ENCODE measurements at places on chromosomes 12 and 14.

- peaks cover 36% of the 10 kb centered on the region for H3K4me1 ChIP-seq
- no peak overlapping the region for H3K4me3 ChIP-seq
- H3K27me3 ChIP-seq = no peaks in the 10 kb centered on the region
- H3K36me3 ChIP-seq = no peaks in the 10 kb centered on the region
- peak; percentile 89 for DNase-seq
Measured at GRCh38 chr14:35341751-35342488, 49.7 kb downstream of the PSMA6 start.

DNA sequence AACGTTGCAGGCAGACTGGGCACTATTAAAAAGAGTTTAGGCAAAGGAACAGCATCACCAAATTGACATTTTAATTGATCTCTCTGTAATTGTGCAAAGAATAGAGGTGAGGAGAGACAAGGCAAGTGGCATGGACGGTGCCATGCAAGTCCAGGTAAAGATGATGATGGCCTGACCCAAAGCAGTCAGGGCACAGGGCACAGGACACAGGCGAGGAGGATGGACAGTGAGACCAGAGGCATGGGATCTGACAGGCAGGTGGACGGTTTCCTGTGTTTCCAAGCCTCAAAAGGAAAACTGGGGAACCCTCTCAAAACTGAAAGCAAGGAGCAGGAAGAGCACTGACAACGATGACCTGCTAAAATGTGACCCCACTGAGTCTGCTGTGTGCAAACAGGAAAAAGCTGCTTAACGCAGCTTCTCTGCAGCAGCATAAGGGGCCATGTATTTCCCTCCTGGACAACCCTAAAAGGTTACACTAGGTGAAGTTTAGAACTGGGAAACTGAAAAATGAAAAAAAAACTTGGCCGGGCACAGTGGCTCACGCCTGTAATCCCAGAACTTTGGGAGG is 50.9 kb downstream of the CLIP1 start:
- no peak for DNase-seq
- H3K4me3 ChIP-seq = no peak overlapping the region
- H3K27me3 ChIP-seq = no peaks in the 10 kb centered on the region
- H3K4me1 ChIP-seq = no peaks in the 10 kb centered on the region
- no peaks in the 10 kb centered on the region for H3K36me3 ChIP-seq

GRCh38 chr14:40240245-40240859 is 808.1 kb upstream of the FBXO33 start:
- H3K27ac ChIP-seq = no peak overlapping the region
- no peaks in the 10 kb centered on the region for H3K36me3 ChIP-seq
- H3K27me3 ChIP-seq = no peaks in the 10 kb centered on the region
- DNase-seq = no peak
- H3K4me1 ChIP-seq = no peaks in the 10 kb centered on the region
- H3K4me3 ChIP-seq = no peak overlapping the region

GRCh38 chr12:124698211-124698997 is 131.0 kb upstream of the NCOR2 start:
- H3K27me3 ChIP-seq = no peaks in the 10 kb centered on the region
- no peak overlapping the region for H3K4me3 ChIP-seq

- H3K4me3 ChIP-seq = no peak overlapping the region
- no peaks in the 10 kb centered on the region for H3K4me1 ChIP-seq
- DNase-seq = no peak
- no peaks in the 10 kb centered on the region for H3K36me3 ChIP-seq
Measured at GRCh38 chr14:35242599-35243311, 49.4 kb upstream of the PSMA6 start.
